ENCODE measurements at places on chromosomes 7 and 10.
A peak's percentile ranks its signal among the peaks of the same experiment; 100 is the strongest.

GRCh38 chr10:63264617-63265221 lies 131.6 kb downstream of the NRBF2 start:
- DNase-seq: no peak

- no peak for DNase-seq
Observed at GRCh38 chr10:27158421-27158820, 3.3 kb downstream of the MASTL start.

- DNase-seq: no peak
Observed at GRCh38 chr10:122233857-122234348, 37.2 kb upstream of the BTBD16 start.

DNA sequence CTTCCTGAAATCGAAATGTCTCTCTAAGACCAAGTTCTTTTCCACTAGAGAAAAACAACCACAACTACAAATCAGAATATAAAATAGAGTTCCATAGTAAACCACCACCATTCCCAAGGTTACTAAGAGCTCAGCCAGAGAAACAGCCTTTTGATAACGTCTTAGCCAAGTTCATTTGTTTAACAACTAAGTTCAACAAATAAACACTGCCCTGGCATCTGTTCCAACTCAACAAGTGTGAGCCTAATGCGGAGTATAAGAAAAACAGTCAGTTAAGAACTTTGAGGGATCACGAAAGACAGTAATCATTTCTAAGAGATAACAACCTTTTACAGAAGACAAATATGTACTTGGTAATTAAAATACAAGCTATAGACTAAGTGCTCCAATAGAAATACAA lies 77.3 kb downstream of the CALD1 start:
- no peak for DNase-seq

GRCh38 chr7:130490311-130490791 lies 1.5 kb upstream of the MEST start:
- DNase-seq: no peak

- DNase-seq: no peak
Observed at GRCh38 chr7:12091231-12091630, 119.9 kb upstream of the TMEM106B start.

DNA sequence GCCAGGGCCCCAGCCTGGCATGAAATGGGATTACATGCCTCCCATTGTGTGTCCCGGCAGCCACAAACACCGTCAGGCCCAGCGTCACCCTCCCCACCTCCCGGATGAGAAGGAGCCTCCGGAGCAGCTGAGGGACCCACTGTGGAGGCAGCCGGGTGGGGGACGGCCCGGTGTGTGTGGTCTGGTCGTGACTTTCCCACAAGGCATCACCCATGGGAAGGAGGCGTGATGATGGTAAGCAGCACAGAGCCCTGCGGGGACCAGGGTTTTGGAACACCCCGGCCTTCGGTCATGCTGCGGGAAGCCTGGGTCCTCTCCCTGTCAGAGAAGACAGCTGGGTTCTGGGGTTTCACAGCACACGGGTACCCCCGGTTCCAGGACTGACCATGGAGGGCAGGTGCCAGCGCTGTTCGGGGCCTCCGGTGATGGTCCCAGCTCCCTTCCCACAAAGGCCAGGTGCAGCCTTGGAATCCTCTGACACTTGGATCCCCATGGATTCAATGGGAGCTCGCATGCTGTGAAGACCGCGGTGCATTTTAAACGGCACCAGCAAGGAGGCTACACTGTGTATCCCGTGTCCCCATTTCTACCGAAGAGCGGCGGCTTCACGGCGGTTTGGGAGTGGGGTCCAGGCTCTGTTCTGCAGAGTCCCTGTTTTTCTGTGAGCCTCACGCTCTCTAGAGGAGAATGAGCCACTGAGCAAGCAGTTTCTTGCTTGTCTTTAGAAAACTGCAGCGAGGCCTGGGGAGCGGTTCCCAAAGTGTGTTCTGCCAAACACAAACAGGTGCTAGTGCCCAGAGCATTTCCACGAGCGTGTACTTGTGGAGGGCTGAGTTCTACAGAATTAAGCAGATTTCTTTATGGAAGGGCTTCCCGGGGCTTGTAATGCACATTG lies 336.0 kb downstream of the ADARB2 start:
- no peak for DNase-seq

GRCh38 chr10:87849001-87849400 lies 14.3 kb downstream of the KLLN start:
- DNase-seq: no peak

- no peak for DNase-seq
Observed at GRCh38 chr7:1847260-1848001, 177.4 kb downstream of the ELFN1 start.

DNA sequence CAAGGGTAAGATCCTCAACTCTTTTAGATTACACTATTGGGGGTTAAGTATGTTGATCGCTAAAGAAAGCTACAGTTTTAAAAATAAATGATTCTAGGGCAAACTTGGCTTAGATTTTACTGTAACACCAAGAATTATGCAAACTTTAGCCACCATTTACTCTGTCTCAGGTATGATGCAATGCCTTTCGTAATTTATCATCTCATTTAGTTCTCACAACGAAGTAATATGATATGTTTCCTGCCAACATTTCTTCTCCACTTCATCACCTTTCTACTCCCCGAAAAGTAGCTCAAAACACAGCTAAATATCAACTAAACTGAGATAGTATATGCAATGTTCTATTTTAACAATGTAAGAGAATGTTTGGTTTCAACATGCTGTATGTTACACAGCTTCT lies 21.1 kb downstream of the FAM133B start:
- no peak for DNase-seq

GRCh38 chr7:27174874-27175625 lies 930 bp upstream of the HOXA10 start:
- DNase-seq: no peak

GRCh38 chr10:81034383-81034782 lies 496.7 kb downstream of the SH2D4B start:
- no peak for DNase-seq

GRCh38 chr10:60898321-60898720 lies 45.7 kb downstream of the RHOBTB1 start:
- DNase-seq: no peak

DNA sequence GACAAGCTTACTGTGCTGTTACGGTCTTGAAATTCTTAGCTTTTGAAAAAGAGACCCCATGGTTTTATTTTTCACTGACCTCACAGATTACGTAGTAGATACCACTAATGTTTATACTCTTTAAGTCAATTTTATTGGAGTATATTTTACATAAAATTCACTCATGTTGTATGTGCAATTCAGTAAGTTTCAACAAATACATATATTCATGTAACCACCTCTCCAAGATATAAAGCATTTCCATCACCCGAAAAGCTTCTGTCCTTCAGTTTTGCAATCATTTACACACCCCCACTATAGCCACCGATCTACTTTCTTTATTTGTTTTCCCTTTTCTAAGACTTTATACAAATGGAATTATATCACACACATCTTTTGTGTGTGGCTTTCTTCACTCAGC lies 199.2 kb downstream of the PHF14 start:
- no peak for DNase-seq

- no peak for DNase-seq
Observed at GRCh38 chr7:84354866-84355265, 160.3 kb upstream of the SEMA3A start.

DNA sequence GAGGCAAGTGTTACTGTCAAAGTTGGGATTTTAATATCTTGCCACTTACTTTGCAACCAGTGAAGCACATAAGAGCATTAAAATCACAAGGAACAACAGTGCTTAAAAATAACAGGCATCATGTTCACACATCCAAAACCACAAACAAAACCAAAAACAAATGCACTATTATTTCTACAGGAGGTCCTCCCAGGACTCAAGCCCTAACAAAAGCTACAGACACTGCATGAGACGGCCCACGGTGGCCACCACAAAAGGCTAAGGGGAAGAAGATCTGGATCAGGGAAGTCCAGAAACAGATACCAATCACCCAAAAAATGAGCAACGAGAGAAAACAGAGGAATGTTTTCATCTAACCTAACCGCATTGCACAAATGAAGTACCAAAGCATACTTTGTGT lies 158.4 kb downstream of the ZMYND11 start:
- no peak for DNase-seq

GRCh38 chr10:117501460-117502035 lies 41.0 kb upstream of the EMX2 start:
- no peak for DNase-seq

DNA sequence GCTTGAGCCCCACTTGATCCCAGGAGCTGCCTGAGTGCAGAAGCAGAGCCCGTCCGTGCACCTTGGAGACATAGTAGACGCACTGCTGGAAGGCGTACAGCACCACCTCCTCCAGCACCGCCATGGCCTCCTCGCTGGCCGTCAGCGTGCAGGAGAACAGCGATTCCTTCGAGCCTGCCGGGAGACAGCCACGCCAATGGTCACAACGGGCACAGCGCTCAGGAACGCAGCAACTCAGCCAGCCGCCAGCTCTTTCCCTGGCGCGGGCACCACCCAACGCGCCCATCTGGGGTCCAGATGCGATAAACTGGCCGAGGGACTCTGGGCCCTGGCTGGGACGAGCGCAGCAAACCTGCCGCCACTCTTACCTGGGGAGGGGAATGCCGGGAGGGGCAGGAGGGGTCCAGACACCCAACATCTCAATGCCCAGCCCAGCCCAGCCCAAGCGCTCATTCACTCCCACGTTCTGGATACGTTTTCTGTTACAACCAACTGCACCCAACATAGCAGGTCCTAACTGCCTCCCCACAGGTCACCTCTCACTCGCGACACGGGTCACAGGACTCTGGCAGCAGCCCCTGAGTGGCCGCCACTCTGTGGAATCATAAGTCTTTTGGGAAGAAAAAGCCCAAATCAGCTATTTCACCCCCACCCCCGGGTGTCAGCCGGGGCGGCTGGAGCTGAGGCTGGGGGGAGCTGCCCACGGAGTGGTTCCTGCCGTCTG lies 41.9 kb downstream of the AP5Z1 start:
- no peak for DNase-seq

DNA sequence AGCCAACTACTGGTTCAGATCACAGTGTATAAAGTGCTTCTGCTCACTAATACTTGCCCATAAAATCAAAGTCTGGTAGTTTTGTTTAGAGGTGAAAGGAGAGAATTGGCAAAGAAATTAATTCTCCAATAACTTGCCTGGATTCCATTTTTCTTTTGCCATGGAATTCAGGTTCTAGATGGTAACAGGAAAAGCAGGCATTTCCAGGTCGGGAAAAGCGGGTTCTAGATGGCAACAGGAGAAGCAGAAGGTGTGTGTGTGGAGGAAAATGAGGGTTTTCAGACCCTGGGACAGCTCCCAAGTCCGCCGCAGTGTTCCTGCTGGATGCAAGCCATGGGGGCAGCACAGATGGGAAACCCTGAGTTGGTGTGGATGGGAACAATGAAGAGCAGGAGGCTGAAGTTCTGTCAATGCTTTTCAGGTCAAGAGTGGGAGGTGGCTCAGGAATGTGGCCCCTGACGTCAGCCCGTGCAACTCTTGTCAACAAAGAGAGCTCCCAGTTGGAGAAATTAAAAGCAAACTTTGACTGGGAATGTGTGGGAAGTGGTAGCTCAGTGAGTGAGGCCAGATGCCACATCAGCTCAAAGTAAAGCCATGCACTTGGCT lies 696.7 kb downstream of the LRMDA start:
- DNase-seq: no peak

- peak; percentile 1 for DNase-seq
Observed at GRCh38 chr10:16612115-16612980, 90.7 kb upstream of the C1QL3 start.

GRCh38 chr7:112806156-112806555 lies 16.0 kb upstream of the TMEM168 start:
- DNase-seq: no peak

GRCh38 chr10:79313911-79314439 lies 33.3 kb upstream of the PPIF start:
- DNase-seq: no peak

GRCh38 chr7:112383671-112384417 lies 66.4 kb upstream of the IFRD1 start:
- no peak for DNase-seq

- no peak for DNase-seq
Observed at GRCh38 chr10:60466267-60467201, 76.9 kb upstream of the ANK3 start.

- DNase-seq: no peak
Observed at GRCh38 chr10:7338469-7338868, 72.4 kb downstream of the SFMBT2 start.

- no peak for DNase-seq
Observed at GRCh38 chr7:47582764-47583738, 1.1 kb upstream of the TNS3 start.

- DNase-seq: peak; percentile 73
Observed at GRCh38 chr7:69630292-69630691, 32.0 kb downstream of the AUTS2 start.

DNA sequence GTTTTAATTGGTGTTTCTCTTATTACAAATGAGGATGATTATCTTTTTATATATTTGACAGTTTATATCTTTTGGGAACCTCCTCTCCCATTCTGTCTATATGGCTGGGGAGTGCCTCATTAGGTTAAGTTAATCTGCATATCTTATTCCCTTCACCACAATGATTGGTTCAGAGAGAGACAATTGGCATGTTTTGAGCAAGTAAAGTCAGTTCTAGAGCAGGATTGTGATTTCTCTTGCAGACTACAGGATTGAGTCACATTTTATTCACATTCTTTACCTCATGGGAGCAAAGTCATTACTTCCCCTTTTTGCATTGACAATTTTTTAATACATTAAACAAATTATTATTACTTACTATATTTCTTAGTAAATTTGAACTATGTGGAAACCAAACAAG lies 345.6 kb downstream of the MDFIC start:
- no peak for DNase-seq

GRCh38 chr7:127847641-127848040 lies 183.6 kb downstream of the LRRC4 start:
- no peak for DNase-seq

GRCh38 chr7:157370742-157371141 lies 33.9 kb downstream of the DNAJB6 start:
- no peak for DNase-seq

- DNase-seq: no peak
Observed at GRCh38 chr10:91124016-91124415, 96.4 kb upstream of the PCGF5 start.

DNA sequence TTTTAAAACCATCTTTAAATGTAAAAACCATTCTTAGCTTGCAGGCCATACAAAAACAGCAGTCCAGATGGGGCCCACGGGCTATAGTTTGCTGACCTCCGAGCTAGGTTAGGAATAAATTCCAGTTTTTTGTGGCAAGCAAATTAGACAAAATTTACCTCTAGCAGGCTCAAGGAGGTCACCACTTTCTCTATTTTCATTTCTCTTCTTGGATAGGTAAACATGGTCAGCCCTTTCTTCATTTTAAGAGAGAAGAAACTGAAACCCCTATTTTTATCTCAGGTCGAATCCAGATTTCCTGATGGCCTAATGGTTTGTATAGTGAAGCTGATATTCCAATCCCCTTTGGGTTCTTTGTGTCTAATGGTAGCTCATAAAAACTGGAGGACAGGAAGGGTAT lies 10.7 kb downstream of the IKZF5 start:
- DNase-seq: no peak

DNA sequence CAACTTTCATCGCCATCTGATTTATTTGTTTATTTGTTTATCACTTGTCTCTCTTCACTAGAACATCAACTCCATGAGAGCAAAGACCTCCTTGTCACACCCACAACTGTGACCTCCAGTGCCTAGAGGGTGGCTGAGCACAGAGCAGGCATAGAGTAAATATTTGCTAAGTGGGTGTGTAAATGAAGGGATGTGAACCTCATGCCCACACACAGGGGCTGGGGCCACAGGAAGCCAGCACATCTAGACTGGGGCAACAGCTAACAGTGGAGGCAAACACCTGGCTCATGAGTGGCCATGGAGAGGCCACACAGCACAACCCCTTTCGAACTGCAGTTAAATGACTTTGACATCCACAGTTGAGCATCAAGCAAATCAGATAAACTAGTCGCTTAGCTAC lies 39.8 kb downstream of the AKR1B1 start:
- no peak for DNase-seq

Data from amniotic stem cell (primary cell).